ENCODE measurements at places on chromosomes 5 and 9.
A peak's percentile ranks its signal among the peaks of the same experiment; 100 is the strongest.

DNA sequence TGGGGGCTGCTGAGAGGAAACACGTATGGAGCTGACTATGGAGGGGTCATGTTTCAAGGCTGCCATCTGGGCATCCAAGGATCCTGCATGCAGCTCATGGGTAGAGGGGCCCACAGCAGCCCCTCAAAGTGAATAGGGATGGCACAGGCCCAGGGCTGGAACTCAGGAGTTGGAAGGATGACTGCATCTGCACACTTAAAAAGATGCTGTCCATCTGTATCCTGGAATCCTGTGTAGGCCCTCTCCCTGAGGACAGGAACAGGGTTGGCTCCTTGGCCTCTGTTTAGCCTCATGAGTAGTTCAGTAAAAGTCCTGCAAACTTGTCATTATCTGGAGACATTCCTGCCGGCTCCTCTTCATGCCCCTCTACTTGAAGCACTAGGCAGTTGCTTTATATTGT is 4.0 kb downstream of the BNIP1 start:
- no peak for DNase-seq

- DNase-seq, result no peak
Measured at GRCh38 chr5:77937015-77937908, 161.1 kb upstream of the TBCA start.

- no peak for DNase-seq
Measured at GRCh38 chr5:84260140-84260539, 124.5 kb downstream of the EDIL3 start.

GRCh38 chr5:56979968-56980367 is 28.0 kb upstream of the MIER3 start:
- no peak for DNase-seq

DNA sequence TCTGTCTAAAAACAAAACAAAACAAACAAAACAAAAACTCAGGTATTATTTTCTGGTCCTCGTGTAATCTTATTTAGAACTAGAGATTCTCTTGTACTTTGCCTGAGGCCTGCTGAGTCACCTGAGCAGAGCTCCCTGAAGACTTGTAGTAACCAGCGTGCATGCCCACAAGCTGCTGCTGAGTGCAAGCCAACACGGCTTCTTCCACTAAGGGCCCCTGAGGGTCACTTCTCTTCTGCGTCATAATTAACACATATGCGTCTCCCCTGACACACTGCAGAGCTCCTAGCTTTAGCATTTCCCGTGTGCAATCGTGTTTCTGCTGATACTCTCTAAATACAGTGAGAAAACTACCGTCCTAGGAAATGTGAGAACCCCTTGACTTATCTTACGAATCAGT is 10.9 kb upstream of the NDFIP1 start:
- DNase-seq, result no peak

DNA sequence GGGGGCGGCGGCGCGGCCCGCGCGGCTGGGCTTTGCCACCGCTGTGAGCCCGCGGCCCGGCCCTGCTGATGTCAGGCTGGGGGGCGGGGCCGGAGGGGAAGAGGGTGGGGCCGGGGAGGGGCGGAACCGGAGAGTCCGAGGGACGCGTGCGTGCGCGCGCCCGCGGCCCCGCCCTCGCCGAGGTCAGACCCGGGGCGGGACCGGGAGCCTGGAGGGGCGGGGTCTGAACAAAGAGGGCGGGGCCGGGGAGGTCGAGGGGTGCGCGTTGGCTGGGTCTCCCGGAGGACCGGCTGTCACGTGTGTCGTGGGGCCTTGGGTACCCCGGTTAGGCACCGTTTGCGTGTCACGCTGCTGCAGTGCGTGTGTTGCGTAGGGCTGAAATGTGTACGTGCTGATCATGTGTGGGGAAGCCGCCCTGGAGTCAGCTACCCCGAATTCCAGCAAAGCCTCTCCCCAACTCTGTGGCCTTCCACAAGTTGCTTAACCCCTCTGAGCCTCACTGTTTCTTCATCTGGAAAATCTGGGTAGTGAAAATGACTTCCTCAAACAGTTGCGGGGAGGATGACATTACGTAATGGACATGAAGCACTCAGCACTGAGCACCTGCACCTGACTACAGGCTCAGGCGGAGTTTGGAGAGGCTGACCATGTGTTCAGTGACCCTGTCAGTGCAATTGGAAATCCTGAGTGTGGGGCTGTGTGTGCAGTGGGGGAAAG is at the start of gene RALGDS:
Gene RALGDS (minus strand): TSS at position 43 of the 717 bp plus-strand sequence. CDS start 86 bp downstream, outside the sequence.
- peak; percentile 73 for DNase-seq

DNA sequence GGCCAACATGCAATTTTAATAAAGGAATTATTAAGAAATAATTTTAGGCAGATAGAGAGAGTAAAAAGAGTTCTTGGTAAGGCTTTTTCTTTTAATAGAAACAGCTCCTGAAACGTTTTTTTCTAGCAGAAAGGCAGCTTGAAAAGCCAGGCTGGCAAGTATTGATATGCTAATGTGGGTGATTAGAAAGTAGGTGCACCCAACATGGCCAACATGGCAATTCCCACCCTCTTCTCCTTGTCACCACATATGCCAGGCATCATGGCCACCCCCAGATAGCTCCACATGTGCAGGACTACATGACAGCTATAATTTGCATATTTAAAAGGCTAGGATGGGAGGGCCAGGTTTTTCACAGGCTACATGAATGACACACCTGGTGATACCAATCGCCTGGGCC is 615.2 kb downstream of the PTPRD start:
- DNase-seq, result no peak

DNA sequence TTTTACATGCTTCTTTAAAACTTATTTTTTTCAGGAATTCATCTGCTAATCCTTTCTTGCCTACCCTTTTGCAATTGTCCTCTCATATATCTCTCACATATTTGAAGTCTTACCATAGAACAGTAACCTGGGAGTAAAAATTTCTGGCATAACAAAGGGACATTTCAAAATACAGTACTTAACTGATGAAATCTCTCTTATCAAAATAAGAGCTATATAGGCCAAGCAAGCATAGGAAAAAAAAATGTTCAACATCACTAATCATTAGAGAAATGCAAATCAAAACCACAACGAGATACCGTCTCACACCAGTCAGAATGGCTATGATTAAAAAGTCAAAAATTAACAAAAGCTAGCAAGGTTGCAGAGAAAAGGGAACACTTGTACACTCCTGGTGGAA is 2062.7 kb upstream of the CDH6 start:
- no peak for DNase-seq

DNA sequence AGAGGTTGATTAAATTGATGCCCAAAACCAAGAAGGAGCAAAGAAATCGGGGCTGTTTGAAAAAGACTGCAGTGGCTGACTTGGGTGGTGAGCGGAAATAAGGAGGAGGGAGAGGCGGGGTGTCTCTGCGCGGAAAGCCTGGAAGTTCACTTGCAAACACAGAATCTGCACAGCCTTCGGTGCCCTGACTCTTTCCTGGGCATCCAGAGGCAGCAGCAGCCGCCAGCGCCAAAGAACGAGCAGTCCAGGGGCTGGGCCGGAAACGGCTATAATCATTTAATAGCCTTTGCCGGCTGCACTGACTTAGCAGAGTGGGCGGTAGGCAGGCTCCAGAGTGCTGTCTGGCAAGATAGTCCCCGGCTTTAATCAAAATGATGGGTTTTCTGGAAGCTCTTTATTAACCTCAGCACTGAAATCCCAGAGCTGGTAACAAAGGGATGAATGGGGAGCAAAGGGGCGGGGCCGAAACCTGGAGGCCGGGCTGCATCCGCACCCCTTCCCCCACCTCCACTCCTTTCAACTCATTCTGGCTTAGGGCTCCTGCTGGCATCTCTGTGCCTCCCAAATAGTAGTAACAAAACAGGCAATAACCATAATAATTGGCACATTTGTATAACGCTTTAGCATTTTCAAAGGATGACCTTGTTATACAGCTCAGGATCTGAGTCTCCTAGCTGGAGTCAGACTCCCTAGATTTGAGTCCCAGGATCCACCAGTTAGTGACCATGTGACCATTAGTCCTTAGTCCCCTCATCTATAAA is 35.7 kb downstream of the PCDHAC2 start:
- peak; percentile 81 for DNase-seq

GRCh38 chr5:90047113-90047512 is 362.4 kb downstream of the CETN3 start:
- no peak for DNase-seq

GRCh38 chr5:9348401-9348996 is 197.4 kb downstream of the SEMA5A start:
- no peak for DNase-seq

GRCh38 chr5:1770443-1770802 is 29.2 kb downstream of the MRPL36 start:
- no peak for DNase-seq

Data from retina (tissue), 1 donor.